Lung microvascular endothelial cell (primary cell): ENCODE measurements at places on chromosomes 3 and 15.

- DNase-seq = peak; percentile 58
Measured at GRCh38 chr15:91515188-91515754, 338.2 kb upstream of the SLCO3A1 start.

DNA sequence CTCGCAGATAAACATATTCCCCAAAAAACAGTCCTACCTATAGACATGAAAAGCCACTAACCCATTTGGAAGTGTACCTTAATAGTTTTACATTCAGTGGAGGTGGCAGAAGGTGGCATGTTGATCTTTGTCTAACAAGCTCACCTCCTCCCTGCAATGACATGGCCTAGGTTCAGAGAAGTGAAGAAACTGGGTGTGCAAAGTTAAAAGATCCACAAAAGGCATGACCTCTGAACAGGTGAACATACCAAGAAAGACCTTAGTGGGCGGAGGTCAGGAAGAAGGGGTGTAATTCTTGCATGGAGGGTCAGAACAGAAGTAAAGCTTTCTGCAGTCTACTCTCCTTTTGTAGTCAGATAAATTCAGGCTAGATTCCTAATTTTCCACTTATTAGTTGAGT lies 822 bp downstream of the MRPL3 start:
- no peak for DNase-seq

- no peak for DNase-seq
Measured at GRCh38 chr3:154872074-154872473, 208.0 kb upstream of the MME start.

GRCh38 chr15:90557186-90558084 lies 27.7 kb downstream of the CRTC3 start:
- DNase-seq = peak; percentile 85

- DNase-seq = no peak
Measured at GRCh38 chr3:189655617-189656016, 24.4 kb downstream of the TP63 start.

GRCh38 chr3:180116203-180116602 lies 79.5 kb upstream of the PEX5L start:
- DNase-seq = no peak

DNA sequence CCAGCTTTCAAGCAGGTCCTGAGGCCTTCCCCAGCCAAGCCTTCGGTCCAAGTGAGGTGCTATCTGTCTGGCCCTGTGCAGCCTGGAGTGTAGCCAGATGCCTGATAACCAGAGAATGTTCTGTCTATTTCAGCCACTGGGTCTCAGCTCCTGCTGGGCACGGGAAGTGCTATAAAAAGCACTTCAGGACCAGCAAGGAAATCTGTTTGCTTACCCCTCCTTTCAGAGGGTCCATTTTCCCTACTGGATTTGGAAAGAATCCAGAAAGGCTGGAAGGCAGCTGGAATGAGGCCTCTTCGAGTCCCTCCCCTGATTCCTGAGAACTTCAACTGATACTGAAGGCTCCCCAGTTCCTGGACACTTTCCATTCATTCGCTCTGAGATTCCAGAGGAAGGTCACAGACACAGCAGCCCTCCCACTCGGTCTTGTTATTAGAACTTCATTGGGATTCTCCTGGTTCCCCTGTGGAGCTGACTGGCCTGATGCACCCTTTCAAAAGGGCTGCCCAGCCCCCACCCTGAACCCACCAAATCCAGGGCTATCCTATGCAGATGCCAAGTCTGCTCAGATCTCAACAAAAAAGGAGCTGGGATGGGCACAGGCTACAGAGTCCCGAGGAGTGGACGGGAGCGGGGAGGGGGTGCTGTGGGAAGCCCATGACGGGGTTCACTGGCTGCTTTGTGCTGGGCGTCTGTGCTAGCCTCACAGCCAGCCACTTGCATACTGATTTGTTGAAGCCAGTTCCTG lies 70.4 kb downstream of the UMPS start:
- no peak for DNase-seq

- no peak for DNase-seq
Measured at GRCh38 chr15:64222573-64223366, 59.9 kb upstream of the PPIB start.

- no peak for DNase-seq
Measured at GRCh38 chr15:49492830-49493229, 69.8 kb downstream of the FGF7 start.

- no peak for DNase-seq
Measured at GRCh38 chr3:127106456-127106855, 86.5 kb upstream of the PRR23E start.

GRCh38 chr3:39144095-39144747 lies 9.2 kb downstream of the CSRNP1 start:
- no peak for DNase-seq

- no peak for DNase-seq
Measured at GRCh38 chr15:42110367-42110766, 16.0 kb upstream of the PLA2G4D start.

- DNase-seq = no peak
Measured at GRCh38 chr3:155991212-155991611, 120.8 kb downstream of the GMPS start.

DNA sequence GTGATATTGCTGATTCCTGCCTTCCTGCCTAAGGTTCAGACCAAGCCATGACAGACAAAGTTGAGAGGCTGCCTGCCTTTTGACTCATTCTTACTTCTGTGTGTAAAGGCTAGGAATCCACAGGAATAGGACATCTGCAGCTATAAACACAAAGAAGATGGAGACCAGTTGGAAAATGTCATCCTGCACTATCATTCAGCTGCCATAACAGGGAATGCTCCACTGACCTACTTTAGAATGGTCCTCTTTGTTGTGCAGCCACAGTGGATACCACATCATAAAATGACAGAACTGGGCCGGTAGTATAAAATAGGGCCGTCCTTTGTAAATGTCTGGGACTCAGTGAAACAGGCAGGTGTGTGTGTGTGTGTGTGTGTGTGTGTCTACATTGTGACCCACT lies 75.1 kb downstream of the STAC start:
- DNase-seq = no peak

GRCh38 chr3:45473841-45474240 lies 85.5 kb downstream of the LARS2 start:
- DNase-seq = no peak

DNA sequence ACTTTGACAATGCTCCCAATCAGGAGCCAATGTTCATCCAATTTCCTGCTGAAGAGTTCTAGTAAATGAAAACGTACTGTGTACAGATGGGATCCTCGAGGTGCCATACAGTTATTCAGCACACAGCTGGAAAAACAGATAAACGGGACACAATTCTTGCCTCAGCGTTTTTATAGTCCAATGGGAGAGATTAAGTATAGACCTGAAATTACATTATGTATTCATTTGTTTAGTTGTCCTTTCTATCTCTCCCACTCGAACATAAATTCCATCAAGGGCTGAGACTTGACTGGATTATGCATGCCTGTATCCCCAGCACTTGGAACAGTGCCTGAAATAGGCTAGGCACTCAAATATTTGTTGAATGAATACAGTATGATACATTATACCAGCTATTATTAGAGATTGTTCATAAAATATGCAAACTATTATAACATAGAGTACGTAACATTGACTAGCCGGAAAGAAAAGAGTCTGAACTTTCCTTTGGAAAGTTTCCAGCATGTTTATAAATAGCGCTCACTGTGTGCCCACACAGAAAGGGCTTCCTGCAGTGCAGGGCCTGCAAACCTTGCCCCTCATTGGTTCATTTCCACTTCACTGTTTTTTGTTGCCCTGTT lies 27.4 kb upstream of the SNTN start:
- peak; percentile 16 for DNase-seq

- DNase-seq = no peak
Measured at GRCh38 chr3:127911421-127911931, 3.6 kb upstream of the KBTBD12 start.

DNA sequence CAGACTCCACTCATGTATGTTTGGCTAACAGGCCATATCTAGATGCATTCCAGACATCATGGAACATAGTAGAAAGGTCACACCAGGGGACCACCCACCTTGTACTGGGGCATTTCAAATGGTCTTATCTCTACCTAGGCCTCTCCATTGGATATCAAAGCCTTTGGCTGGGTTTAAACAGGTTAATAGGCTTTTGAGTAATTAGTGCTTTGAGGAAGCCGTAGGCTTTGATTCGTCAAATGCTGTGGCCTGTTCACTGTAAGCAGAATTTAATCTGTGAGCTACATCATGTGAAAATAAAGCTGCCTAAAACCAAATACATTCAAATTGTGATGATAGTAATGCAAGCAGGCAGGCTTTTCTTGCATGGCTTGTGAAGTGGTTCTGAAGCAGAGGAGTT lies 129.5 kb downstream of the ST8SIA2 start:
- DNase-seq = no peak

DNA sequence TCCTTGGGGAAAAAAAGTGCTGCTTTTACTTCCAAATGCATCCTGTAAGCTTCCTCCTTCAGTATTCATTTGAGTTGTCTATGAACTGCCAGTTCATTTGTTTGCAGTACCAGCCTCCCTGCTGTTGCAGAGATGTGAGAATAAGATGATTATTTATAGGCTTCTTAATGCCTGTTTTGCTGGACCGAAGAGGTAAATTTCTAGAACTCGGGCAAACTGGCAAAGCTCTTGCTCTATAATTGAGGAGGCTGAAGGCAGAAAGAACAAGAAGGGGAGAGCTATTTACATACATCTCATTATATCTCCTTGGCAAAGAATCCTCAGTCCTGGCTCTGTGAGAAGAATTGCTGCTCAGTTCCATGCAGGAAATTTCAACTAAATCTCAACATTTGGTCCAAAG lies 790.4 kb downstream of the GRM7 start:
- DNase-seq = no peak

GRCh38 chr3:97464035-97464434 lies 300.5 kb upstream of the ARL6 start:
- DNase-seq = no peak

GRCh38 chr3:64093825-64094712 lies 70.8 kb upstream of the PSMD6 start:
- peak; percentile 47 for DNase-seq

- DNase-seq = no peak
Measured at GRCh38 chr3:16546186-16547010, 32.9 kb upstream of the RFTN1 start.

DNA sequence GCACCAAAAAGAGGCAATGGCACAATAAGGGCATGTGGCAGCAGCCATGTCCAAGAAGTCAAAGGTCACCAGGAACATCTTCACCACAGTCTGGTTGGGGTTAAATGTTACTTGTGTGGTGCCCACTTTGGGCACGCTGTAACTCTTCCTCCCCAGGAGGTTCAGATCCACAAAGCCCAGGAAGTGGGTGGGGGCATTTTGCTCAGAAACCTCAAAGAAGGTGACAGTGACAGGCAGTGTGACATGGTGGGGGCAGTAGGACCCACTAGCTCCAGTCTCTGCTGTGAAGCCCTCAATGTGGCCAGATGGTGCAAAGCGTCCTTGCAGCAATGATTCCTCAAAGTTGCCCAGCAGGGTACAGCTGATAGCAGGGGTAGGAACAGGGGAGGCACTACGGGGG lies 5.8 kb downstream of the ZNF80 start:
- no peak for DNase-seq

GRCh38 chr15:70703096-70703878 lies 60.1 kb downstream of the UACA start:
- DNase-seq = peak; percentile 81

DNA sequence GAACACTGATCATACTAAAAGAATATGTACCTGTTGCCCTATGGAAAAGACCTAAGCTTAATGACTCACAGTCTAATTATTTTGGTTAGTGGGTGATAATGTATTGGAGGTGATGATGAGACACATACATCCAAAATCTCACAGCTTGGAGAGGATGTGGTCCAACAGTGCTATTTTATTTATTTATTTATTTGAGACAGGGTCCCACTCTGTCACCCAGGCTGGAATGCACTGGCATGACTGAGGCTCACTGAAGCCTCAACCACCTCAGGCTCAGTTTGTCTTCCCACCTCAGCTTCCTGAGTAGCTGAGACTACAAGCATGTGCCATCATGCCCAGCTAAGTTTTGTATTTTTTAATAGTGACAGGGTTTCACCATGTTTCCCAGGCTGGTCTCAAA lies 35.0 kb downstream of the LPP start:
- no peak for DNase-seq

DNA sequence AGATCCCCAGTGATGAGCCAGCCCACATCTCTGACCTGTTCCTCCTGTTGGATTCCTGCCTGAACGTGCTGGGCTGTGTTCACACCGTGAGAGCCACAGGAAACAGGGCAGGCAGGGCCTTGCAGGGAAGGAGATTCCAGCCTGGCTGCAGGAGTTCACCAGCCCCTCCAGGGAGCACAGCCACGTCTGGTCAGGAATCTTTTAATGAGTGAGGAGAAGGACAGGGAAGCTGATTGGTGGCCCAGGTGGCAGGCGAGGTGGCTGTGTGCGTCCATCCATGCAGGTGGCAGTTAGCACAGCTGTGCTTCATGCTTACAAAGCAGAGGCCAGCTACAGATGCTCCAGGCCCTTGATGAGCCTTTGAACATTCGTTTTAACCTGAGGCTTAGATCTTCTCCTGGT lies 10.5 kb downstream of the LRRK1 start:
- DNase-seq = no peak

DNA sequence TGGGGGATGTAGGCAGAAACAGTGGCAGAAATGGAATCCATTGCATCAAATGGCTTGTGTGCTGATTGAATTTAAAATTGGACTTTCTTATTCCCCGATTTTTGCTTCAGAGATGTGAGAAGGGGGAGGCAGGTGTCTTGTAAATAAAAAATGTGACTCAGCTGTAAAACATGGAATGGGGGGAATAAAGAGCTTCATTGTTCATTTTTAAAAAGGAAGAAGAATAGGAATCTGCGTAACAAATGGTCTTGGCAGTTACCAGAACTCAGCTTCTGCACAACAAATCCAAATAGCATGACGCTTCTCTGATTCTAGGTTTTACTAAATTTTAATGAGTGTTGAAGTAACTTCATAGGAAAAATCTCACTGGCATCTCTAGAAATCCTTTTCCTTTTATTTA lies 323.9 kb upstream of the GBE1 start:
- peak; percentile 45 for DNase-seq
